NCI-H187 treated with DMSO at 0.1 percent for 48 hours (cell line): ENCODE measurements at places on chromosomes 16 and 17.

- no peak for DNase-seq
Observed at GRCh38 chr16:85084841-85085510, 27.3 kb downstream of the CIBAR2 start.

DNA sequence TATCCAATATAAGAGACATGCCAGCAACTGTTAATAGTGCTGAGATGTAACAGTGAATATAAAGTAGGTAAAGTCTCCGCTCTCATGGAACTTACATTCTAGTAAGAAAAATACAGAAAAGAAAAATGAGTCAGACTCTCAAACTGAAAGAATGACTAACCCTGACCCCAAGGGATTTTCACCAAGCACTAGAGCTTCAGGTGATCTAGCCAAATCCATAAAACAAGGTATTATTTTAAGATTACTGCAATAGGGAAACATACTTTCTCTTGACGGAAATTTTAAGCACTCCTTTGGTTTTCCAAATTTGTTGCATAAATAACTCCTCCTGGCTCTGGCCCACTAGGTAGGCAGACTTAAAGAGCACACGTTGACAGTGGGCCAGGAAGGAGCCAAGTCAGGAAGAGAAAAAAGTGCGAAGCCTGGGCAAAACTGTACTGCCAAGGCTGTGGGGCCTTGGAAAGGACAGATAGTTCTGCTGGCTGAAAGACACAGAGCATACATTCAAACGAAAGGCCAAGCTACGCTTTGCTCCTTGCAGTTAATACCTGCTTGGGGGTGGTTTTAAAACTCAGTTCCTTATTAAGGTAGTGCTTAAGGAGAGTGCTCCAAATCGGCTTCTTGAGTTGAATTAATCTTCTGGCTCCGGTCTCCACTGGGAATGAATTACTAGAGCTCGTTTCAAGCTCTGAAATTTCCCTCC is 1.4 kb downstream of the GOT2 start:
- DNase-seq = no peak

DNA sequence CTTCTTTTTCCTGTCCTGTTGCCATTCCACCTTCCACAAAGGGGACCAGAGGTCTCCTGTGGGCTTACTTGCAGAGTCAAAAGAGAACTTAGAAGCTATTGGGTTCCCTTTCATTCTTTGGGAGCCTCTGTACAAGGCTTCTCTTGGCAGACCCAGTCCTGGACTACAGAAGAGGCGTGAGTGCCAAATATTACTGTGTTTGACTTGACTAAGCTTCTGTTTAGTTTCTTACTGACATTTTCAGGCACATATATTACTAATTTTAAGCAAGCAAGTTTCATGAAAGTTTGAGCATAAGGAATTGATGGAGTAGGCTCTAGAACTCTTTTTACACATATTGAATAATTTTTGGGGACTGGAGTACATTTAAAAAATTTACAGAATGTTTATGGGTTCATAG is 254.4 kb downstream of the HAPSTR1 start:
- no peak for DNase-seq

GRCh38 chr17:43170140-43170765 is 761 bp upstream of the NBR1 start:
- DNase-seq = peak; percentile 96

DNA sequence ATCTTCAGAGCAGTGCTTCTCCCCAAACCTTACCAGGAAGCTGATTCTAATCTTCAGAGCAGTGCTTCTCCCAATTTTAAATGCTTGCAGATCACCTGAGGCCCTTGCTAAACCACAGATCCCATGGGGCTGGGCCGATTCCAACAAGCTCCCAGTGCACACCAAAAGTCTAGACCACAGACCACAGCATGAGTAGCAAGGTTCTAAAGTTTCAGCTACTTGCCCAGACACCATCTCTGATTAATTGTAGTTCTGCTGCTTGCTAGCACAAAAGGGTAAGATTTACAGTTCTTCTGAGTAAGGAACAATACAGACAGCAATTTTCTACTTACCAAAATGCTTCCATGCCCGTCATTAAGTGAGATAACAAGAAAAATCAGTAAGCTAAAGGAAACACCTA is 12.2 kb downstream of the CLEC3A start:
- DNase-seq = no peak

- no peak for DNase-seq
Observed at GRCh38 chr16:3677994-3678393, 23.5 kb downstream of the DNASE1 start.

GRCh38 chr17:6648181-6648580 is 3.2 kb downstream of the MED31 start:
- DNase-seq = no peak

- no peak for DNase-seq
Observed at GRCh38 chr16:89201439-89202377, 1.4 kb upstream of the SLC22A31 start.

DNA sequence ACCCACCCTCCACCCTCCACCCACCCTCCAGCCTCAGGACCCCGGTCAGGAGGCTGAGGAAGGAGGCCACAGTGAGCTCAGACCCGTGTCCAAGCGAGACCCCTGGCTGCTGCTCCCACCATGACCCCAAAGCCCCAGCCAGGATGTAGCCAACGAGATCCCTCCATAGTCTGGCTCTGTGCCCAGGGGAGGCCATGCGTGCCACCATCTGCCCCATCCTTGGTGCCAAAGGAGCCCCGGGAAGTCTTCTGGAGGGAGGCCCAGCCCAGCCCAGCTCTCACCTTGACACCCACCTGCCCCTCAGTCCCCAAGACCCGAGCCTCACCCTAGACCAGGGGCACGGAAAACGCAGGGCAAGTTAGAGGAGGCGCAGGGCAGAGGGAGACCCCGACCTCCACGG is 34.2 kb downstream of the PIEZO1 start:
- DNase-seq = no peak

GRCh38 chr16:11084876-11085485 is 140.6 kb downstream of the CLEC16A start:
- no peak for DNase-seq

DNA sequence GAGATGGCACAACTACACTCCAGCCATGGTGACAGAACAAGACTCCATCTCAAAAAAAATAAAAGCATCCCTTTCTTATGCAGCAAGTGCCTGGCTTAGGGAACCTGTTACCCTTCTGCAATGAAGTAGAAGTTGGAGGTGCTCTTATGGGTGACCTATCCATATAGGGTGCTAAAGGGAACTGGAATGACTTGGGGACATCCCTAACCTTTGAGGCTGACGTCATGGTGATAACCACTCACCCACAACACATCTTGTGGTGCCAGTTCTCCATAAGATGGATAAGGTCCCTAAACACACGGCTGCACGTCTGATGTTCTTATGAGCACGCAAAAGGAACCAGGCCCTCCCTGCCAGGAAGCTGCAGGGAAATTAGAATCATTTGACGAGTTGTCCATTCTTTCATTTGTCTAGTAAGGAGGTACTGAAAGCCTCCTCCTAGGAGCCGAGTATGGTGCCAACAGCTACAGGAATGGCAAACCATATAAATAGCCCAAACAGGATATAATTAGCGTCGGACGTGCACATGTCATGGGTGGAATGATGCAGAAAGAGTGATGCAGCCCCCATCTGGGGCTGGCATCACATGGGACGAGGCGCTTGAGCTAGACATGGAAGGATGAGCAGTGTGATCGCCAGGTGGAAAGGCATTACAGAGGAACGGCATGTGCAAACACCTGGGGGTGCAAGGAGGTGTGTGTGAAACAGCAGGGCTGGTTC is 52.5 kb downstream of the ARHGAP27 start:
- DNase-seq = no peak

- no peak for DNase-seq
Observed at GRCh38 chr16:28133666-28134065, 70.2 kb upstream of the GSG1L start.

DNA sequence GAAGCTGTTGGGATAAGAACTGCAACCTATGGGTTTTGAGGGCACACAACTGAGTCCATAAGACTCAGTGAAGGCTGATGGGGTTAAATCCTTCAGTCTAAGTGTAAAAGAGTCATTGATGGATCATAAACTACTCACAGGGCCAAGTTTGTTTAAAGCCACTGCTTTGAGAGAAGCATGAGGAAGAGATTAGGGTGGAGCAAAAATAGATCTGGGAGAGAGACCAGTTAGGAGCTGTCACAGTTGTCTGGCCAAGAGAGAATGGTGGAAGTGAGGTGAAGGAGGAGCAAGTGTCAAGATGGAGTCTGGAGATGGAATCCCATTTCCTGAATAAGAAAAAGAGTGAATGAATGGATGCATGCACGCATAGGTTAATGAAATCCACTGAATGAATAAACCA is 379.1 kb upstream of the CDH11 start:
- no peak for DNase-seq

DNA sequence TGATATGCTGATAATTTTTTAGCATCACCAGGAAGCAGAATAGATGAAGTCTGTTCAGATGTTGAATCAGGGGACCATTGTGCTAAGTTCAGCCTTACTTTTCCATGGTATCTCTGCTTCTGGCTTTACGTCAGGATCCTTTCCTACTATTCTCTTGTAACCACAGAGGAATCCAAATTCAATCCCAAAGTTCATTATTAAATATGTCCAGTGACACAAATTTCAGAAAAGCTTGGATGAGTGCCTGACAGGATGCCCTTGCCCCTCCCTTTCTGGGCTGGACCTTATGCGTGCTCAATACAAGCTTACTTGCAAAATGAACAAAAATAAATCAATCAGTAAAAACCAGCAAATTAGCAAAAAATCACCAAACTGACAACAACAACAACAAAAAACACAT is 37.6 kb upstream of the ADORA2B start:
- DNase-seq = no peak

DNA sequence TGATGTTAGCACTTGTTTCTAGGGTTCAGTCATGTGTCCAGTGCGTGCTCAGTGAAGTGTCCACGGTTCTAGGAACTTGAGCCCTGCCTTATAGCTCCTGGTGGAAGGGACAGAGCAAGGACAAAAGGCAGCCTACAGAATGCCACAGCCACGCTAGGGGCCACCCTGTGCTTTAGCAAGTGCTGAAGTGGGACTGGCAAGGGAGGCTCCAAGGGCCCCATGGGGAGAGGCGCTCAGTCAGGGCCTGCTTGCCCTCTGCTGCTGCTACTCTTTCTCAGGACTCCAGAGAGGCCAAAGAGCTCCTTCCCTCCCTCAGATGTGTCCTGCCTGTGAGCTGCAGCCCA is 6.8 kb downstream of the NT5C start:
- no peak for DNase-seq

- no peak for DNase-seq
Observed at GRCh38 chr16:6749698-6750097, 582.9 kb upstream of the RBFOX1 start.

DNA sequence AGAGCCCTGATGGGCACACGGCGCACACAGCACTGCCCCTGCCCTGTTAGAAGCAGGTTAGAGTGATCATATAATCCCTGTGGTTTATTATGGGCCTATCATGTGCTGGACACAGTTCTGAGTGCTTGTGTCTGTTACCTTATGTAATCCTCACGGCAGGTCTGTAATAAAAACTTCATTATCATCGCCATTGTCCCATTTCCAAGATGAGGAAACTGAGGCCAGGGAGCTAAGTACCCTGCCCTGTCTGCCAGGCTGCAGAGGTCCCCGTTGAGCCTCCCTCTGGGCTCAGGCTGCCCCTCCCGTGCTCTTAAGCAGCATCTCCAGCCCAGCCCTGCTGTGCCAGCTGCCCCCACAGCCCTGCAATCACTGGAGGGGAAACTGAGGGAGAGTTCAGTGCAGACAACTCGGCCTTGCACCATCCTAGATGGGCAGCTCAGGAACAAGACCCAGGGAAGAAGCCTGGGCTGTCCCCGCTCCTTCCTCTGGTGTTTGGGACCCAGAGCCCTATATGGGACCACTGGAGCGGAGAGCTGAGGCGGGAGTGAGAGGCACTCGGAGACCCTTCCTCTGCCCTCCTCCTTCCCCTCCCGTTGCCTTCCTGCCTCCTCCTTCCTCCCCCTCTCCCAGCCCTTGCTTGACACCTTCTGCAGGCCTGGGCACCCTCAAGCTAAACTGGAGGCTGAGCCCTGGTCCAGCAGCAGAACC is 42.0 kb downstream of the WNT3 start:
- DNase-seq = no peak

- DNase-seq = no peak
Observed at GRCh38 chr17:43982171-43982570, 22.3 kb upstream of the NAGS start.

DNA sequence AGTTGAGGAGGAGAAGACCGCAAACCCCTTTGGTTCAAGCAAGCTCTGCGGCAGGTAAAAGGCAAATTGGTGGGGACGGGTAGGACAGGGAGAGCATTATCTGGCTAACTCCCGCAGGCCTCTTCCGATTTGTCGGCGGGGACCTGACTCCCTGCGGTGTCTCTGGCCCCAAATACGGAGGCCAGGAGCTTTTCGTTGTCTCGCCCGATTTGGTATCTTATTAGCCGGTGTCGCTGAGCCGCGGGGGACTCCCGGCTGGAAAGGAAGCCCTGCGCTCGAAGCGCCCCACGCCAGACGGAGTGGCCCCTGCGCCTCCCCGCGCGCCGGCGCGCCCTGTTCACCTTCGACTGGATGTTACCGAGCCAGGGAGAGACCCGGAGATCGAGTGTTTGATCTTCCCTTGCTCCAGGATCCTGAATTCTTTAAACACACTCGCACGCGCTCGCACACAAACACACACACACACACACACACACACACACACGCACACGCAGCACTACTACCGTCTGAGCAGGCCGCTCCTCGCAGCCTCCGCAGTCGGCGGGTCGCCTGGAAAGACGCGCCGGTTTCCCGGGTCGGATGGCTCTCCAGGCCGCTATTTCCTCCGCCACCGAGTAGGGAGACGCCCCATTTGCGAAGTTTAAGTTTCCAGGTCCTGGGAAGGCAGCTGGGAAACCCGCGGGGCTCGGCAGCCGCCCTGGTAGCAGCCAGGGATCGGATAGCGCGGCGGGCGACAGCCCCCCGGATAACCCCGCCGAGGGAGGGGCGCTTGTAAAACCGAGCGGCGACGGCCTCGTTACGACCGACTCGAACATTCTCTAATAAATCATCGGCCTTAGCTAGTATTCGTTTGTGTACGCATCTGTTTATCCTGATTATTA is 3.3 kb downstream of the PRAC1 start:
- DNase-seq = no peak

GRCh38 chr16:30137897-30138296 is 14.9 kb upstream of the MAPK3 start:
- no peak for DNase-seq

DNA sequence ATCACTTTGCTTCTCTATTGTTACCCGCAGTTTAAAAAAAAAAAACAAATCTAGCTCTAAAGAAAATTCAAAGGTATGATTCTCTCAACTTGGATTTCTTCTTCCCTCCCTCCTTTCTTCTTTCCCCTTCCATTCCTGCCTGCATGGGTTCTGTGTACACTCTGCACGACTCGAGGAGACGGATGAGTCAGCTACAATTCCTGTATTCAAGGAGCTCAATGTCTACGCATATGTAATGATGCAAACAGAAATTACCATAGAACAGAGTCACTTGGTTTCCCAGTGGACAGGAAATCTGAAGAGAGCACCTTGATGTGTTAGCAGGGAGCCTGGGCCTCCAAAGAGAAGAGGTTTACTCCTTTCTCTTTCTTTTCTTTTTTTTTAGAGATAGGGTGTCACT is 92.3 kb downstream of the VPS53 start:
- no peak for DNase-seq

DNA sequence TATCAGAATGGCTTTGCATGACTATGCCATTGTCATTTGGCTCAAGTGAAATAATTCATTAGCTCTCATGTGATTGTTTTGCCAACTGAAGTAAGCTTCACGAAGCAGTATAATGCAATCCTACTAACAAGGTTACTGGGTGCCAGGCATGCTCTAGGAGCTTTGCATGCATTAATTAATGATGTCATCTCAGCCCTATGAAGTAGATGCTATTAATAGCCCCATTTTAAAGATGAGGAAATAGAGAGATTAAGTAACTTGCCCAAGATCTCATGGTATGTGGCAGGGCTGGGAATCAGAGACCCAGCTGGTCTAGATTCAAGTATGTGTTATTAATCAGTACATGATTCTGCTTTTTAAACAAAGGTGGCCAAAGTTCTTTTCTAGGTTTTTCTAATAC is 14.1 kb downstream of the KRT39 start:
- no peak for DNase-seq
